CD4-positive, CD25-positive, alpha-beta regulatory T cell (primary cell): ENCODE measurements at places on chromosomes 3 and 15. TPM values are rescaled to one million over a fixed set of nuclear protein-coding genes. Genes with fewer than 3 reads are reported as not detected.

- no peak for DNase-seq
These were observed 122.0 kb upstream of the MELTF start for GRCh38 chr3:197151580-197151979.

Gene GPR156
- total RNA-seq, result 0.42 TPM

GRCh38 chr3:145951441-145951840 lies 209.5 kb downstream of the PLOD2 start:
- DNase-seq, result no peak

Gene CLDND1
- total RNA-seq, result 266 TPM

- DNase-seq, result peak; percentile 81
These were observed 30.2 kb upstream of the ZNF609 start for GRCh38 chr15:64430000-64430735.

DNA sequence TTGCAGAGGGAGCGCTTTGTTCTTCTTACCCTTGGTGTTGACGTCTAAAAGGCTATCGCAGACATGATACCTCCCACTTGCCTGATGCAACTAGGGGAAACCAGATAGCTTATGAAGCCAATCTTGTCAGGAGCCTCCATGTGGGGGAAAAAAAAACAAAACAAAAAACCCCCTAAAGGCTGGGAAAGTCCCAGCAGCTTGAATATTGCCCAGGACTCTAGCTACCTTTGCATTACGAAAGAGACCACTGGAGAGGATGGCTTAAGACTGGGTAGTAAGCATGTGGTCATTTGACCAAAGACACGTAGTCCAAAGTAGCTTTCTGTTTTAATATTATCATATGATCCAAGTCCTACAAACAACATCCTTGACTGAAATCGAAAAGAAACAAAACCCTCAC lies 120.7 kb upstream of the WNT5A start:
- DNase-seq, result no peak

DNA sequence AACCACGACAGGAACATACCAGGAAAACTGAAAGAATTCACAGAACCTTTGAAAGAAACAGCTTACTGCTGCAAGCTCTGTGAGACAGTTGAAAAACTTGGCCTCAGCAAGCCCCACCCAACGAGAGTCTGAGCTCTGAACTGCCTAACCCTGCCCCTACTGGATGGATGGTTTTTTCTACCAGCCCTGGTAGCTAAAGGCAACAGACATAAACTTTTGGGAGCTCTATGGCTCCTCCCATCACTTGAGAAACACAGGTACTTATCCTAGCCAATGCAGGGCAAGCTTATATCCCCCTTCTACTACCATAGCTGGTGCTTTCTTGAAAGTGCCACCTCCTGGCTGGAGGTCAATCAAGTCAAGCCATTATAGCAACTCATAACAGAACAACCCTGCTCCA lies 471.8 kb downstream of the GRM7 start:
- DNase-seq, result no peak

Gene SLC27A2
- 1.2 TPM for total RNA-seq

GRCh38 chr15:81469154-81469553 lies 95.1 kb upstream of the TMC3 start:
- DNase-seq, result no peak

DNA sequence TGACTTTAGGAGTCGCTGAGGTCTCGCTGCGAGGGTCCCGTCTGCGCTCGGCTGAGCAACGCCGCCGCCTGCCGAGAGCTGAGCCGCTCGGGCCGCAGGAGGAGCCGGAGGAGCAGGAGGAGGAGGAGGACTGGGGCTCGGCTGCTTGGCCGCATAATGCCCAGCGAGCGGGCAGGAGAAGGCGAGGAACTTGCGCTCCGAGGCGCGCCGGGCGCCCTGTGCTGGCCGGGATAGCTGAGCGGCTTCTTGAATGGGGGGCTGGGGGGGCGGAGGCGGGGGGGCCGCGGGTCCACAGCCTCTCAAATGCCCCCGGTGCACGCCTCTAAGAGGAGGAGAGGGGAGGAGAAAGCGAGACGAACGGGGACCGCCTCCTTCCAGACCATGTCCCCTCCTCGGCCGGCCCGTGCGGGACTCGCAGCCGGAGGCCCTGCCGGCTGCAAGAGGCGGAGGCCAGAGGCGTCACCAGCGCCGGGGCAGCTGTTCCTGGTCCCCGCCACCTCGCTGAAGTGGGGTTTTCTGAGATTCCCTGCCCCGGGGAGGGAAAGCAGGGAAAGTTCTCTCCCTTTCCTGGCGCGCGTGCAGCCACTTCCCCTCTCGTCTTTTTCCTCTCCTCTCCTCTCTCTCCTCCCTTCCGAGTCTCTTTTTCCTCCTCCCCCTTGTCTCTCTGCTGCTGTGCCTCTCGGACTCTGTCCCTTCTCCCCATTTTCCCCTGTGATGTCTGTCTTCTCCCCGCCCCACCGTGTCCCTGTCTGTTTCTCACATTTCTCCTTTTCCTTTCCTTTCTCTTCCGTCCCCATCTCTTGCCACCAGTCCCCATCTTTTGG lies at the start of gene ADAMTS9:
Gene ADAMTS9 (minus strand): TSS at position 220 of the 824 bp plus-strand sequence. CDS start 343 bp downstream, outside the sequence.
- no peak for DNase-seq
